Aortic smooth muscle cell (primary cell): ENCODE measurements at places on chromosomes 11 and 22. TPM values are rescaled to one million over a fixed set of nuclear protein-coding genes. Genes with fewer than 3 reads are reported as not detected.

Gene CBLIF
- total RNA-seq: not detected in 2 replicates

Gene TRIM49
- total RNA-seq: not detected in 2 replicates

Gene HEPN1
- not detected in 2 replicates for total RNA-seq

Gene OR52I2
- not detected in 2 replicates for total RNA-seq

Gene GDPD5
- 4.0 and 5.5 TPM in 2 replicates for total RNA-seq

Gene FAM83F
- not detected in 2 replicates for total RNA-seq

Gene ST3GAL4
- 22.1 and 26.6 TPM in 2 replicates for total RNA-seq

Gene CARD10
- total RNA-seq: 2.4 and 2.5 TPM in 2 replicates

Gene TEX12
- 0.12 and 0.13 TPM in 2 replicates for total RNA-seq

Gene DCUN1D5
- total RNA-seq: 35.1 and 43.6 TPM in 2 replicates

Gene GDPD4
- not detected in 2 replicates for total RNA-seq
